ENCODE measurements at places on chromosomes 6 and 20. TPM values are rescaled to one million over a fixed set of nuclear protein-coding genes. Genes with fewer than 3 reads are reported as not detected.

The CTCFL gene
- not detected for total RNA-seq

The GTSF1L gene
- total RNA-seq, result not detected

The NDUFAF4 gene
- 22.9 TPM for total RNA-seq

The ZNF391 gene
- total RNA-seq, result 5.4 TPM

- DNase-seq, result no peak
These were observed 188.8 kb upstream of the TBX18 start for GRCh38 chr6:84953111-84953755.

- no peak for DNase-seq
These were observed 43.9 kb upstream of the MDFI start for GRCh38 chr6:41594326-41594725.

- no peak for DNase-seq
These were observed 250.0 kb downstream of the RFPL4B start for GRCh38 chr6:112597176-112597575.

All from kidney (tissue), 22 donors.